Astrocyte of the cerebellum (primary cell): ENCODE measurements at places on chromosomes 13 and 19.

DNA sequence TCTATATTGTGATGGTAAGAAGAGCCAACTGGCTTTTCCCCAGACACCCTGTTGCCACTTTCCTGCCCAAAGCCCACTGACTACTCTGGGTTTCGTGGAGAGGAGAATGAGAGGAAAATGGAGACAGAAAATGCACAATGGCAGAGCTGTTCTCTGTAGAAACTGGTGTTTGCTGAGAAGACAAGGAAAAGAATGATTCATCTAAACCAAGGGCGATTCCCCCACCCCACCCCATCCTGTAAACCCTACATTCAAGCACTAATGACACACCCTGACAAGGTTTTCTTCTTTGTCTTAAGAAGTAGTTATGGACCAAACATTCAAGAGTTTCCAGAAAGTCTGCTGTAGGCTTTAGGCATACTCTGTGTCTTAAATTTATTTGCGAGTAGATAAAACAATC, 68.8 kb downstream of the DOCK9 start:
- DNase-seq = no peak

DNA sequence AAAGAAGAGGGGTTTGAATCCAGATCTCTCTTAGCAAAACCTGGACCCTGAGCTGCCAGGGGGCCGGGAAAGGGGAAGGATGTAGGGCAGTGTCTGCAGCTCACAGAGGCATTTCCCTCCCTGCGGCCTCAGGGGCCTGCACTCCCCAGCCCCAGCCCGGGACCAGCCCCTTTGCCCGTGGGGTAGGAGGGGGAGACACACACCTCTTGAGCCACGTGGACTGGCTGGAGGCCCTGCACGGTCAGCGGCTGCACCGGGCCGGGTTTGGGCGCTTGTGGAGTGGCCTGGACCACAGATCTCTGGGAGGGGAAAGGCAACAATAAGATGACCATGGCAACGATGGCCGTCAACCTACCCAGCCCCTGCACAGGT, 26.9 kb downstream of the RFX1 start:
- no peak for DNase-seq

GRCh38 chr13:48249018-48249417, 16.0 kb downstream of the ITM2B start:
- no peak for DNase-seq

GRCh38 chr13:97702614-97703013, 250.9 kb upstream of the IPO5 start:
- no peak for DNase-seq

DNA sequence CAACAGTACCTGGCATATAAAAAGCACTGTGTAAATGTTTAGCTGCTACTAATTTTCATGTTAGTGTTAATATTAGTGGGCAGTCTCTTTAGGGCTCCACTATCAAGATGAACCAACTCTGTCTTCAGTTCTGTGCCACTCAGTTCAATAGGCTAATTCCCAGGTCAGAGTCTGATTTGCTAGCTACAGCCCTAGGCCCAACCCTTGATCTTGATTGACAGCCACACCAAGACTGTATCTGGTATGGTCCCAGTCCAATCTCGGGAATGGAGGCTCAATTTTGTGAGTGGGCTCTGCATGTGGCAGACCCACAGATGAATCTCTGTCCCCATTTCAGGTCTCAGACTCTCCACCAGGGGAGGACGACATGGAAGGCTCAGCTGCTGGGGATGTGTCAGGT, 46.1 kb downstream of the MAP4K1 start:
- DNase-seq = no peak

DNA sequence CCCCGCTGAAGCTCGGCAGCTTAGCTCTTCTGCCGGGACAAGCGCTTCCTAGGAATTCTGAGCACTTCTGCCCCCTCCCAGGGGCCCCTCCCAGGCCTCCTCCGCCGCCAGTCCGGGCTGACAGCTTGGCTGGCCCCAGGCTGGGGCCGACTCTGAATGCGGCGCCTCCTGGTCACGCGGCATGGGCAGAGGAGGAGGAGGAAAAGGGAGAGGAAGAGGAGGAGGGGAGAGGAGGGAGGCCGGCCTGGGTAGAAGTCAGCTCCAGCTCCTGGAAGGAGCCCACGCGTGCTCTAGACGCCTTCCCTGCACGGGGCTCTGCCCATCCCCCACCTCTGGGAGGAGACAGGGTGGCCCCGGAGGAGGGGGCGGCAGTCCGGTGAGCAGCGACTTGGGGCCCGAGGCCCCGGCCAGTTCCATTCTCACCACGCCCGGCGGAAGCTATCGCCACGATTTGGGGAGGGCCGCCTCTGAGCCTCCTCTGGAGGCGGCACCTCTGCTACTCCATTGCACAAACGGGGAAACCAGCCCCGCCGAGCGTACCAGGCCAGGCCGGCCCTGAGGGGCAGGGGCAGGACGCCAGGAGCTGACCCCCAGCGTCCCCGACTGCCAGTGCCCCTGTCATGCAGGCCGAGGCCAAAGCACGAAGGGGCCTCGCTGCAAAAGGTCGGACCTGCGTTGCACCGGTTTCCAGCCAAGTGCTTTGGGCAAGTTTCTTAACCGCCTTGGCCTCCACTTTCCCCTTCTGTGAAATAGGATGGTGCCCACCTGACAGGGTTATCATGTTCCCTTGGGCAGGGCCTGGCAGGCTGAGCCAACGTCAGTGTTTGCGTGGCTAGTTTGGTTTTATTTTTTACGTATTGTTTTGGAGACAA, 31.6 kb downstream of the CCNE1 start:
- no peak for DNase-seq

DNA sequence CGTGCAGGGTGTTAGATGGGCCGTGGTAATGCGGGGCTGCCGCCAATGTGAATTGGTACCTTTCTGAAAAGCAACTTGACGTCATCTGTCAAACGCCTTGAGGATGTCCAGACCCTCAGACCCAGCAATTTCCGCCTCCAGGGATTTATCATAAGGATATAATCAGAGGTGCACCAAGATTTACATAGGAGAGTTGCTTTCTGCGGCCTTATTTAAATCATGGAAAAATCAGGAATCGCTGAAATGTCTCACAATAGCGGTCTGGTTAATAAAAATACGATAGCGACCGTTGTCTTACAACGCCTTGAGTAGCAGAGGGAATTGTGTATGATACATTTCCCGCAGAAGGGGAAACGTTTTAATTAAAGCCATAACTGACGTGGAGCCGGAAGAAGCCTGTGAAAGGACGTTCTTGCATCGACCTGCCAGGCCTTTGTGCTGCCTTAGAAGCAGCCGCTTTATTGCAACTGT, 32.3 kb upstream of the NDUFS7 start:
- DNase-seq = no peak

- DNase-seq = no peak
Observed at GRCh38 chr13:76936763-76937162, 11.5 kb upstream of the ACOD1 start.

DNA sequence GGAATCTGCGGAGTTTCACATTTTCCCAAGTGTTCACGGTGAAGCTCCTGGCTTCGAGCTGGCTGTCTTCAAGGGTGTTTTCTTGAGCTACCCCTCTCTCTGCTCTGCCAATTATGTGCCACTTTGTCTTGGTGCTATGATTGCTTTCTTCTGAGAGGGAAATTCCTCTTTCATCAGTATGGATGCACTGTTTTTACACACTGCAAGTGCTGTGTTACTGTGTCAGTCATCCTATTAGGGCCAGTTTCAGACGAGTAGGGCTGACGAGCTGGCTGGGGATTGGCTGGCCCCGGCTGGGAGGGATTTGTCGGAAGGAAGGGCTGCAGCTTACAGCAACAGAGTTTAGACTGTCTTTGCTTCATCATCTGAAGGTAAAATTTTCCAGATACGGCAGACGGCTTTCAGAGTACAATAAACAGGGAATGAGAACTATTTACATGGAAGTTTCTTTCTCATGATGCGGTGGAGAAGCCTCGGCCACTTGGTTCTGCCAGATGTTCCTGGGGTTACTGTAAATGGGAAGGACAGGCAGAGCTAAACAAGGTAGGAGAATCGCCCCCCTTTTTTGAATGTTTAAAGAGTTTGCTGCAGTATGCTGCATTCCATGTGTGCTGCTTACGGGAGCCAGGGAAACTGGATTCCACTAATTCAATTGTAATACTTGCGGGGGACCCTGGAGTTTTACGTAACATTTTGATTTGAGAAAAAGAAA, at the start of gene MBNL2:
Gene MBNL2 (plus strand): TSS at position 345 of the 712 bp plus-strand sequence. CDS start 53,903 bp downstream, outside the sequence.
- peak; percentile 89 for DNase-seq

- no peak for DNase-seq
Observed at GRCh38 chr19:33690378-33691029, 68.8 kb downstream of the CHST8 start.

DNA sequence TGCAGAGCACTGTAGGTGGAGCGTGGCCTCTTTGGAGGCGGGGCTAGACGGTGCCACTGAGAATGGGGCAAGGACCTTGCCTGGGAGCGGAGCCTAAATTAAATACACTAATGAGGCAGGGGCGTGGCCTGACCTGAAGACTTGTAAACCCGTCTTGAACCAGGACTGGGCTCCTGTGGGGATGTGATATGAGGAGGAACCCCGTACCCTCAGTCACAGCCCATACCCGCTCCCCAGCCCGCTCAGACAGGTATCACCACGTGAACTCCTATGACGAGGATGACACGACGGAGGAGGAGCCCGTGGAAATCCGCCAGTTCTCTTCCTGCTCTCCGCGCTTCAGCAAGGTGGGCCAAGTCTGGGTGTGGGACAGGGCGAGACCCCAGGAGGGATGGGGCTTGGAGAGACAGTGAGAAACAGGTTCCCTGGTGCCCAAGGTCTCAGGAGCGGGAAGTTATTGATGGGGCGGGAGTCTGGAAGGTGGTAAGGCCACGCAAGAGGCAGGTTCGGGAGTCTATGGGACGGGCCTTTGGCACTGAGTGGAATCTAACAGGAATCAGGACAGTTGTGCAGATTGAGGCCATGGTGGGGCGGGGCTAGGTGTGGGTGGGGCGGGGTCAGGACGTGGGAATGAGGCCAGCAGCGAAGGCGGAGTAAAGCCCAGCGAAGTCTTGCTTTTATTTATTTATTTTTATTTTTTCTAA, 14.7 kb downstream of the DNASE2 start:
- DNase-seq = no peak
